ENCODE measurements at places on chromosomes 1 and 21. TPM values are rescaled to one million over a fixed set of nuclear protein-coding genes. Genes with fewer than 3 reads are reported as not detected.

Gene DNALI1
- 8.1 TPM for total RNA-seq

DNA sequence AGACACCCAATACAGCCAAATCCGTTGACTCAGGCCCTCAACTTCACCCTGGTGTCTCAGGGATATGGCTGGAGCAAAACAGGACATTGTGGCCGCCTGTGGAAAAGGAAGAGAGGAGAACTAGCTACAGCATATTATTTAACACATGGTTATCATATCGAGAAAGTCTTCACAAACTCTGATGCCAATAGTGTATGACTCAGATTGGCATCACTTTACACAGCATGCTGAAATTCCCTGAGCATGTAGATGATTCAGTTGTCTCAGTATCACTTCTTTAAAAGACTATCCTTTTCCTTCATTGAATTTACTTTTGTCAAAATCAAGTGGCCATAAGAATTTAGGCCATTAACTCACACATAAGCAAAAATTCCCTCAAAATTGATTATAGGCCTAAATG, 20.1 kb downstream of the HSD3B2 start:
- H3K36me3 ChIP-seq = no peaks in the 10 kb centered on the region
- no peaks in the 10 kb centered on the region for H3K27me3 ChIP-seq
- DNase-seq = no peak
- H3K4me3 ChIP-seq = no peak overlapping the region

DNA sequence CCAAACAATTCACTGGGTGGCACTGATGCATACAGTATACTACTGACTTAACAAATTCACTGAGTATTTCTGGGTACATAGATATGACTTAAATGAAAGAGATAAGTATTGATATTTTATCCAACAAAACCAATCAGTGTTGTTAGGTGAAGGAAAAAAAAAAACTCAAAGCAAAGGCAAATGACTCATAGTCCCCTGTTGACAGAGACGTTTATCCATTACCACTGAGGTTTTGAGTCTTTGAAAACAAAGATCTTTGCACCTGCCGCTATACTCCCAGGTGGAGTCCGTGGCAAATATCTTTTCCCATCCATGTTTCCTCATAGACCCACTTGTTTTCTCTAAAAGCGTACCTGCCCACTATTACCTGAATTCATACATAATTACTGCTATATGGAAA, 18.4 kb downstream of the DYNLT5 start:
- H3K27me3 ChIP-seq = no peaks in the 10 kb centered on the region
- H3K4me3 ChIP-seq = no peak overlapping the region
- no peak overlapping the region for H3K27ac ChIP-seq

Gene OR2C3
- total RNA-seq = not detected

DNA sequence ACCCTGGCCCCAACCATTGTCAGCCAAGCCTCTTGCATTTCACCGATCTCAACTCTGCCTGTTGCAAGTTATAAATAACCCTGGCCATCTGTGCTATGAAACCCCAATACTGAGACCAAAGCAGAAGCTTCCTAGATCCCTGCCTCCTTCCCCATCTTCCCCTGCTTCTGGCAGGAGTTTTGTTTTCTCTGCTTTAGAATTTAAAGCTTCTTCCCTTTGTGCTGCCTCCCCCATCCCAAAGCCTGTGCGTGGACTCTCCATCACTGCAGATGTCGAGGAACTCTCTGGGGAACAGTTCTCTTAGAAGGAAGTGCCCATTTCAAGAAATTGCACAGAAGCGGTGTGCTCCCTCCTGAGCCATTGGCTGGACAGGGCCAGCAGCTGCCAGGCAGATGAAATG, 17.4 kb upstream of the MYOG start:
- H3K27me3 ChIP-seq = peaks cover 3% of the 10 kb centered on the region
- DNase-seq = no peak
- H3K4me3 ChIP-seq = no peak overlapping the region
- no peaks in the 10 kb centered on the region for H3K36me3 ChIP-seq
- no peak overlapping the region for H3K27ac ChIP-seq

Gene FCGR3B
- not detected for total RNA-seq

- no peak overlapping the region for H3K4me3 ChIP-seq
- H3K36me3 ChIP-seq = no peaks in the 10 kb centered on the region
- peak; percentile 28 for DNase-seq
- H3K27me3 ChIP-seq = no peaks in the 10 kb centered on the region
- H3K27ac ChIP-seq = peak overlapping the region; percentile 8
These were observed 47.7 kb downstream of the ZNF644 start for GRCh38 chr1:90973897-90974798.

DNA sequence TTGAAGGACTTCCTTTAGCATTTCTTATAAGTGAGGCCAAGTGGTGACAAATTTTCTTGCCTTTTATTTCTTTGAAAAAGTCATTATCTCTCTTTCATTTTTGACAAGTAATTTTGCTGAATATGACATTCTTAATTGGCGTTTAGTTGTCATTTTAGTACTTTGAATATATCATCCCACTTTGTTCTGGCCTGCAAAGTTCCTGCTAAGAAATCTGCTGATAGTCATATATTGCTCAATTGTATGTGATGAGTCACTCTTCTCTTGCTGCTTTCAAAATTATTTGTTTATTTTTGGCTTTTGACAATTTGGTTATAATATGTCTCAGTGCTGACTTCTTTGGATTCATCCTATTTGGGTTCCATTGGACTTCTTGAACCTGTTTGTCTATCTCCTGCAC, 312.6 kb downstream of the DUSP10 start:
- H3K27me3 ChIP-seq = no peaks in the 10 kb centered on the region
- no peak overlapping the region for H3K4me3 ChIP-seq
- no peaks in the 10 kb centered on the region for H3K36me3 ChIP-seq

DNA sequence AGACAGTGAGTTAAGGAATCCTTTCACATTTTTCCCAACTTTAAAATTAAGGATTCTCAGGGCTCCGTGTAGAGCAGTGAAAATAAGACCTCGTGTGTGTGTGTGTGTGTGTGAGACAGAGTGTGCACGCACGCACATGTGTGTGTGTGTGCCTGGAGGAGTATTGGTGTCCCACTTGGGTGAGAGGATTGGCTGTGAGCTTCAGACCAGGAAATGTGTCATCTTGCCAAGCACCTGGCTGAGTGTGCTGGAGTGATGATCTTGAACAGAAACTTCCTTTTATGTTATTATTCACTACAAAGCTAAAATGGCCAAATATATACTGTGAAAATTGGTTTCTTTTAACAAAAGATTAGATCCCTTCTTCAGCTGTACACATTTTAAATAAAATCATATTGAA, 35.2 kb upstream of the NTPCR start:
- no peak overlapping the region for H3K4me3 ChIP-seq
- no peak for DNase-seq
- no peaks in the 10 kb centered on the region for H3K36me3 ChIP-seq
- no peaks in the 10 kb centered on the region for H3K4me1 ChIP-seq
- H3K27ac ChIP-seq = no peak overlapping the region
- H3K27me3 ChIP-seq = peaks cover 3% of the 10 kb centered on the region

- H3K27ac ChIP-seq = no peak overlapping the region
- H3K27me3 ChIP-seq = no peaks in the 10 kb centered on the region
- no peaks in the 10 kb centered on the region for H3K36me3 ChIP-seq
- DNase-seq = no peak
These were observed 32.2 kb upstream of the ZBTB8A start for GRCh38 chr1:32507021-32507420.

DNA sequence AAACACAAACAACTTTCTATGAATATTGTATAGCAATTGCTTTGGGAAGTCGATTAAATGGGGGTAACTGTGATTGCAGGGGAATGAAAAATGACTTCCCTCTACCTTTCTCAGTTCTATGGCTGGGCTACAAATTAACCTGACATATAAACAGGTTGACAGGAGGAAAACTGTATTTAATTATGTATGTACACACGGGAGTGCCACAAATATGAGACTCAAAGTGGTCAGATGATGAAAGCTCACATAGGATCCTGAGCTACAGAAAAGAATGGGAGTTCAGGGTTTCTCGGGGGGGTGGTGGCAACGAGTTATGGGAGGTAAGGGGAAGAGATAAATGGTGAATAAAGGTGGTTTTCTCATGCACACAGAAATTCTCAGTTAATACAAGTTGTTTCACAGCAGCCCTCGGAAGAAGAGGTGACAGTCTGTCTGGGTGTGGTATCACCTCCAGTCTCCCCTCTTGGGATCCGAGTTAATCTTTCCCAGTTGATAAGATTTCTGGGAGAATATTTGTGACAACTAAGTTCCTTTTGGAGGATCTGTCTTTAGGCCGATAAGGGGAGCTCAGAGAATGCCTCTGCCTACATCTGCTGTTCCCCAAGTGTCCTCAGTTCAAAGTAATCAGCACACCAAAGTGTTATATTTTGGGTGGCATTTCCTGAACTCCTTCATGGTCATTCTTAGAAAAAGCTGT, 26.3 kb downstream of the GADD45A start:
- H3K4me3 ChIP-seq = no peak overlapping the region
- no peaks in the 10 kb centered on the region for H3K36me3 ChIP-seq
- H3K4me1 ChIP-seq = peaks cover 50% of the 10 kb centered on the region
- H3K27ac ChIP-seq = peak overlapping the region; percentile 74

Gene ZNF593OS
- total RNA-seq = not detected
